ENCODE measurements at places on chromosomes 3 and 15.

DNA sequence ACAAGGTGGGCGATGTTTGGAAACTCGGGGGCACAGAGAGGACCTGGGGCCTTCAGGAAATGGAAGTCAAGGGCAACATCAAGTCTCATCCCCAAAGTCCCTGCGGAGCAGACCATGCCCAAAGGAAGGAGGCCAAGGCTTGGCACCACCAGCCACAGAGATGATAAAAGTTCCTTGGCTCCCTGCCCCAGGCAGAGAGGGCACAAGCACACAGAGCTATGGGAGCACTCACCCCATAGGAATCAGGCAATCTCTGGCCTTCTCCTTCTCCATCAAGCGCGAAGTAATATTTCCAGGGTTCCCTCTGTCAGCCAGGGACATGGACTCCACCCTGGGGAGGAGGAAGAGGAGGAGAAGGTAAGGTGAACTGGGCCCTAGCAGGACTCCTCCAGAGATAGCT lies 7.9 kb downstream of the ACAA1 start:
- no peak overlapping the region for H3K4me3 ChIP-seq
- no peaks in the 10 kb centered on the region for H3K36me3 ChIP-seq
- H3K4me1 ChIP-seq: no peaks in the 10 kb centered on the region
- no peak overlapping the region for H3K27ac ChIP-seq
- no peaks in the 10 kb centered on the region for H3K27me3 ChIP-seq

DNA sequence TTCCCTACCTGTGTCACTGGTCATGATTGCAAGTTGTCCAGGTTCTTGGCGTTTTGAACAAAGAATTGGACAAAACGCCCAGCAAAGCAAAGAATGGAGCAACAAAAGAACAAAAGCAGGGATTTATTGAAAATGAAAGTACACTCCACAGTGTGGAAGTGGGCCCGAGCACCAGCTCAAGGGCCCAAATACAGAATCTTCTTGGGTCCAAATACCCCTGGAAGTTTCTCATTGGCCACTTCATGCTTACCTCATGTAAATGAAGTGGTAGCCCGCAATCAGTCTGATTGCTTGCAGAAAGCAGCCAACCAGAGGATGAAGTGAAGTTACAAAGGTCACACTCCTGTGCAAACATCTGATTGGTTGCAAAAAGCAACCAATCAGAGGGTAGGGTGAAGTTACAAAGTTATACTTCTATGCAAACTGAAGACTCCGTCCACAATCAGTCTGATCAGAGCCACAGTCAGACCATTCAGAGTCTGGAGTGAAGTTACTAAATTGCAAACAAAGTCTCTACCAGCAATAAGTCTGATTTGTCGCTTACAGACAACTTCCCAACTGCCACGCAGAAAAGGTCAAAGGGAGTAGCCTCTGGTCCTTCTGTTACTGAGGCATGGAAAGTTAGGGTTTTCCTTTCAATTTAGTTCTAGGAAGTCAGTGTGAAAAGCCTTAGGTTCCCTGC lies 8.3 kb upstream of the TM4SF1 start:
- no peaks in the 10 kb centered on the region for H3K27me3 ChIP-seq
- no peak overlapping the region for H3K4me3 ChIP-seq
- peaks cover 11% of the 10 kb centered on the region for H3K4me1 ChIP-seq
- peak overlapping the region; percentile 80 for H3K27ac ChIP-seq

- no peak overlapping the region for H3K27ac ChIP-seq
- H3K36me3 ChIP-seq: no peaks in the 10 kb centered on the region
- no peak for DNase-seq
- peaks cover 11% of the 10 kb centered on the region for H3K4me1 ChIP-seq
Observed at GRCh38 chr15:98730860-98731711, 82.7 kb downstream of the IGF1R start.

DNA sequence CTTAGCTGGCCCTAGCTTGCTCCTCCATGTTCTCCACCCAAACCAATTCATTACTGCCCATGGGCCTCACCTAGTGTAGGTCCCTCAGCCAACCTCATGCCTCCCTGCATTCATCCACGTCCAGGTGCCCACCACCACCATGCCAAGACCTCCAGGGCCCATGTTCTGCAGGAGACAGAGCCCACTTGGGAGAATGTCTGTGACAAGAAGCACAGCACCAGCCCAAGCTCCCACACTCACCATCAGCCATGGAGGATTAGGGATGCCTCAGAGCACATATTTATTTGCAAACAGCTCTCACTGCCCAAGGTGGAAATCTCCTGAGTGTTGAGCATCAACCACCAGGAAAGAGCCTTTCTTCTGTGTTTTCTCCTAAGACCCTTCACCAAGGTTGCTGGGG lies 43.4 kb upstream of the ACAN start:
- H3K36me3 ChIP-seq: no peaks in the 10 kb centered on the region
- no peak for DNase-seq
- no peaks in the 10 kb centered on the region for H3K4me1 ChIP-seq
- no peak overlapping the region for H3K4me3 ChIP-seq

DNA sequence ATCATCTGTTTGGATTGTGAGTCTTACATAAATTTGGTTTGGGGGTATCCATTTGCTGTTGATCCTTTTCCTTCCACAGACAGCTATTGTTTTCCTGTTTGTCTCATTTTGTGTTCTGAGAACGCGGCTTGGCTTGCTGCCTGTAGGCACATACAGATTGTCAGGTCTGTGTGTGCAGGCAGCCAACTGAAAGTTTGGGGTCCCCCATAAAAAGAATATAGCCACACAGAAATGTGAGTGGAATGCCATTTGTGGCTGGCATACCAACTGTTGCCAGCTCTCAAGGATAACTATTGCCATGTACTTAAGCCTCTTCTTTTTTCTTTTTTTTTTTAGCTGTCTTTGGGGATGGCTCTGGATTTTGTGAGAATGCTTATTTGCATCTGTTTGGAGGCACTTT lies 1308.0 kb downstream of the ROBO1 start:
- no peak for DNase-seq
- no peaks in the 10 kb centered on the region for H3K27me3 ChIP-seq
- H3K36me3 ChIP-seq: no peaks in the 10 kb centered on the region
- no peak overlapping the region for H3K4me3 ChIP-seq
- no peaks in the 10 kb centered on the region for H3K4me1 ChIP-seq
- no peak overlapping the region for H3K27ac ChIP-seq

DNA sequence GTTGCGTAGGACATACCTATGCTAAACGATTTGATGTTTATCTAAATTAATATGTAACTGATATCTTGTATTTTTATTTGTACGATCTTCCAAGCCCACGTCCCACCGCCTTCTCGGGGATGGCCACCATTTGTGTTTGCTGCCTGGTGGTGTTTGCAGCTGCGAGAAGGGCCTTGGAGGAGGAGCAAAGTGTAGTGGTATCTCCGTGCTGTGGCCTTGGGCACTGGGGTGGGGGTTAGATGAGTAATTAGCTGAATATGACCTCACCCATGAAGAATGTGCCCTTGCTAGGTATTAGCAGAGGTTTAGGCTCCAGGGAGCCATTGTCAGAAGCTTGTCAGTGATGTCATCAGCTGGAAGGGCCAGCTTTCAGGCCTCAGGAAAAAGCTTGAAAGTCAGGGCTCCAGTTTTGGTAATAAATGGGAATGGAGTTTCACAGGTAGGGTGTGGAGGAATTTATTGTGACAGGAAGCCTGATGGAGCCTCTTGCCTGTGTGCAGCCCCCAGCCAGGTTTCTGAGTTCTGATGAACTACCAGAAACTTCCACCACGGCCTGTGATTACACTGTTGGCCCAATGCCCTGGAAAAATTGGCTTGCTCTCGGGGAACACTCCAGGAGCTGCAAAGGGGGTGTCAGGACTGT lies 41.0 kb downstream of the FLNB start:
- H3K4me3 ChIP-seq: no peak overlapping the region
- H3K36me3 ChIP-seq: no peaks in the 10 kb centered on the region
- no peaks in the 10 kb centered on the region for H3K27me3 ChIP-seq
- DNase-seq: peak; percentile 60
- H3K27ac ChIP-seq: peak overlapping the region; percentile 75

DNA sequence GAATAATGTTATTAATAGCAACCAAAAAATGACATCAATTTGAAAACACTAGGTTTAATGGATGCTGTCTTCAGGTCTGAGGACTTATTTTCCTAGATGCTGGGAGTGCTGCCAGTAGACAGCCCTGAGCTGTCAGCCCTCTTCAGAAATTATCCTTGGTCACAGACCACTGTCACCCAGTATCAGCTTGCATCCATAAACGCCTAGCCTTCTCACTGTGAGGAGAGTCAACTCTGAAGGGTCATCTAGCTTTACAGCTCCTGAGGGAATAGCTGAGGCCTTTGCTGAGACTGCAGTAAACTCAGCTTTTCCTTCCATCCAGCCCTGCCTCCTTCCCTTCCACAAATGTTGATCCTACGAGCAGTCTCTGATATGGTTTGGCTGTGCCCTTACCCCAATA lies 19.4 kb upstream of the MNS1 start:
- no peaks in the 10 kb centered on the region for H3K36me3 ChIP-seq
- H3K4me3 ChIP-seq: no peak overlapping the region
- no peaks in the 10 kb centered on the region for H3K27me3 ChIP-seq
- no peak overlapping the region for H3K27ac ChIP-seq

DNA sequence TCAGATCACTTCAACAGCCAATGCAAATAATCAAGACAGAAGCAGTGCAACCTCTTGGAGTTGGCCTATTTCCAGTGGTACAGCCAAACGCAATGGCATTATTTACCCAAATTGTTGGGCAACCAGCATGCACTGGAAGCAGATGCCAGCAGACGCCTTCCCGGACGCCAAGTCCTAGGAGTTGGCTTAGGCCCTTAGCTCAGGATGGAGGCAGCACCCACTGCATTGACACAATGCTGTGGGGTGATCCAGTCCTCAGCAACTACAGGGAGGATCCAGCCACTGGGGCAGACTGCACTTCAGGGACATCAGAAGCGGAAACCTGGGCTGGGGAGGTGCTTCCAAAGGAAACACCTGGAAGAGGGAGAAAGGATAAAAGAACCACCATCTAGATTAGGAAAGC lies 290.4 kb downstream of the FAM43A start:
- no peaks in the 10 kb centered on the region for H3K27me3 ChIP-seq
- H3K27ac ChIP-seq: no peak overlapping the region
- no peaks in the 10 kb centered on the region for H3K4me1 ChIP-seq
- DNase-seq: no peak
- H3K4me3 ChIP-seq: no peak overlapping the region

GRCh38 chr3:57952208-57952631 lies 56.0 kb upstream of the FLNB start:
- H3K36me3 ChIP-seq: no peaks in the 10 kb centered on the region
- H3K27ac ChIP-seq: peak overlapping the region; percentile 95
- no peaks in the 10 kb centered on the region for H3K4me1 ChIP-seq
- H3K4me3 ChIP-seq: no peak overlapping the region
- peak; percentile 81 for DNase-seq
- H3K27me3 ChIP-seq: no peaks in the 10 kb centered on the region
